ENCODE measurements at places on chromosomes 16 and 17.

DNA sequence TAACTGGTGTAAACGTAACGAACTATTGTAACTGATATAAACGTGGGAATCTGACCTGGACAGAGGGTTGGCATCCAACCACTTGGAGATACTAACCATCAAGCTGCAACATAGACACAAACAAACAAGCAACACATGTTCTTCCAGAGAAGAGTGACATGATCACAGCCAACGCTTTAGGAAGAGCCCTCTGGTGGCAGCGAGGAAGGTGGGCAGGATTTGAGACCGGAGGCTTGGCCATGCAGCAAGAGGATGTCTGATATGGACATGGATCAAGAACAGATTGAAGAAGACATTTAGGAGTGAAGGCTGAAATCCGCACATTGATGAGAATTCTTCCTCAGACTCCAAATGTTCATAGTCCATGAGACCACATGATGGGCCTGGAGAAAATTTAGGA, 40.3 kb upstream of the TNRC6A start:
- no peak for DNase-seq

DNA sequence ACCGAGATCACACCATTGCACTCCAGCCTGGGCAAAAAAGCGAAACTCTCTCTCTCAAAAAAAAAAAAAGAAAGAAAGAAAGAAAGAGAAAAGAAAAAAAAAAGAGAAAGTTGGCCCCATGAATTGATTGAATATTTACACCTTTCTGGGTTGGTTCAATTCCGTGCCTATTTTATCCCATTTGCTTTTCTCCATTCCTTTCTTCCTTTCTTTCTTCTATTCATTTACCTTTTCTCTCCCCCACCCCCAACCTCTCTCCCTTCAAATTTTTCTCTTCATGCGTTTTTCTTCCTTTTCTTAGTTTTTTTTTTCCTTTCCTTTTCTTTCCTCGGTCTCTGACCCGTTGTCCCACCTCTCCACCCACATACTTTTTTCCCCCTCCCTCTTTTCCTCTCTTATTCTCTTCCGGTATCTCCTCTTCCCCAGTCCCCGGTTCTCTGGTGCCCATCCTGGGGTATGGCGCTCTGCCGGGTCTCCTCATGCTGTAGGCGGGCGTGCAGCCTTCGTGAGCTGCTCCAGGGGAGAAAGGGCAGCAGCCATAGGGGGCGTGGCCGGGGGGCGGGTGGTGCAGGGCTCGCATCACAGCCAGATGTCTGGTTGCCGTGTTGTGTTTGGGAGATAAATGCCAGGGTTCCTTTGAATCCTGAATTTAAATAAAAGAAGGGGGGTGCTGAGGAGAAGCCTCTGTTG, 5.3 kb upstream of the COL1A1 start:
- DNase-seq, result no peak

- no peak for DNase-seq
Observed at GRCh38 chr17:82416771-82417170, 1.4 kb upstream of the HEXD start.

- DNase-seq, result no peak
Observed at GRCh38 chr17:34626121-34626681, 46.8 kb downstream of the TMEM132E start.

Measured in CD4-positive, alpha-beta T cell treated with Interferon alpha-2 for 1 hour (primary cell).